Urothelium cell line (cell line): ENCODE measurements at places on chromosomes 12 and 14.

DNA sequence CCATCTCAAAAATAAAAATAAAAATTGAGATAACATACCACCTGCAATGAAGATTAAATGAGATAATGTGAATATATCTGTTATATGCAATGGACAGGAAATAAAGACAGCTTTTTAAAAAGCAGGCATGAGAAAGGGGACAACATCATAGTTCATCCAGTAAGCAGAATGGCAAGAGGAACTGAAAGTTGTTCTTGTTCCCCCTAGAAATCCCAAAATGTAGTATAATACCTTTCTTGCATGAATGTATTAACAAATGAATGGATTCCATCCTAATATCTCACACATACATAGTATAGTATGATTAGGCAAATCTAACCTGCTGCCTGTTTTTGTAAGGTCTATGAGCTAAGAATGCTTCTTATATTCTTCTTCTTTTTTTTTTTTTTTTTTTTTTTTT is 31.4 kb downstream of the FGD6 start:
- DNase-seq, result no peak

DNA sequence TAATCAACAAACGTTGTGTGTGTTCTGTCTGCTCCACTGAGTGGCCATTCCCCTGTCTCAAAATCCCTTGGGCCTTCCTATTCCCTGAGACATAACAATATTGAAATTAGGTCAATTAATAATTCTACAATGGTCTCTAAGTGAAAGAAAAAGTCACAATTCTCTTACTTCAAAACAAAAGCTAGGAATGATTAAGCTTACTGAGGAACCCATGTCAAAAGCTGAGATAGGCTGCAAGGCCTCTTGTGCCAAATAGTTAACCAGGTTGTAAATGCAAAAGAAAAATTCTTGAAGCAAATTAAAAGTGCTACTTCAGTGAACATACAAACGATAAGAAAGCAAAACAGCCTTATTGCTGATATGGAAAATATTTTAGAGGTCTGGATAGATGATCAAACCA is 65.0 kb upstream of the AMIGO2 start:
- DNase-seq, result no peak

GRCh38 chr12:121325922-121326396 is 26.3 kb downstream of the ANAPC5 start:
- DNase-seq, result no peak

DNA sequence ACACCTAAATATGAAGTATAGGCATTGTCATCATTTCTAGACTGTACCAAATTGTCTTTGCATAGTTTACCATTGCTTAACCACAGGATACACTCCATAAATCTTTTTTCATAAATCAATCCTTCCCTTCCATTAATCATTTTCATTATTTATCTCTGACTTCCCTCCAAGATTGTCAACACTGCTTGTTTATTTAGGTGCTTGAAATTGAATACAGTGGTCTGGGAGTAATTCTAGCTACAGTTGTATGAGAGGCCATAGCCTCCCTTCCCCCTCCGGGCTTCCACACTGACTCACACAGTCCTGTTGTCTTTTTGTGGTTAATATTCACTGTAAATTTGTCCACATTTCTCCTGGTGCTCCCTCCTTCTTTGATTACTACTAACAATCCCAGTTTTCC is 114.2 kb upstream of the ARID2 start:
- peak; percentile 57 for DNase-seq

DNA sequence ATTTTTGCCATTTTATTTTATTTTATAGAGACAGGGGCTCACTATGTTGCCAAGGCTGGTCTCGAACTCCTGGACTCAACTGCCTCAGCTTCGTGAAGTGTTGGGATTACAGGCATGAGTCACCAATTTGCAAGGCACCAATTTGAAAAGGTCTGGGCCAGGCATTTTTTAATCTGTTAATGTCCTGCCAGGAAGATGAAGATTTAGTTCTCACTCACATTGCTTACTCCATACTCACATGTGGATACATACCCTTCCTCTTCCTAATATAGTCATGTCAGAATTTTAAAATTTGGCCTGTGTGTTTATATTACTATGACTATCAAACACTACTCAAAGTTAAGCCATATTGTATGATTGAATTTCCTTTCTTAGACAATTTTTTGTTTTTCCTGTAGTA is 15.3 kb upstream of the EML1 start:
- no peak for DNase-seq

DNA sequence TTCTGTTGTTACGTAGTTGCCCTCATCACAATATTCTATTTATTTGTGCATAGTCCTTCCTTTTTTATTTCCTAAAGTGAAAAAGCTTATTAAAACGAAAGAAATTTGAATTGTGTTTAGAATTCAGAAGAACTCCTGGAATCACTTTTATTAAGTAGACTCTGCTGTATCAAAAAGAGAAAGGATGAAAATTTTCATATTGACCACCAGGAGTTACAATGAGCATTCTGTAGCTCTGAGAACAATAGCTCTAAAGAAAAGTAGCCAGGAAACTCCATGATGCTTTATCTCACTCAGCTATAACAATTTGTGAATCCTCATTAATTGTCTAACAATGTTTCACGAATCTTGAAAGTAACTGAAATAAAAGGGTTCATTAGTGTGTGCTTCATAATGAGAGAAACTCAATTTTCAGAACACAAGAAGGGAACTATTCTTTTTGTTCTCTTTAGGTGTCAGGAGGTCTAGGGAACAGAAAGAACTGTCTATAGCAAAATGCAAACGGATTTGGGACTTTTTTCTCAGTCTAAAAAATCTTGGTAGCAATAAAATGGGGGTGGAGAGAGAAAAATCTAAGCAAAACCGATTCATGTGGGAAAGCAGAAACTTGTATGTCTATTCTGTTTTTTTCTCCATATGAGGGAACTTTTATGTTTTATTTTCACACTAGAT is 19.3 kb downstream of the ASCL1 start:
- DNase-seq, result no peak

DNA sequence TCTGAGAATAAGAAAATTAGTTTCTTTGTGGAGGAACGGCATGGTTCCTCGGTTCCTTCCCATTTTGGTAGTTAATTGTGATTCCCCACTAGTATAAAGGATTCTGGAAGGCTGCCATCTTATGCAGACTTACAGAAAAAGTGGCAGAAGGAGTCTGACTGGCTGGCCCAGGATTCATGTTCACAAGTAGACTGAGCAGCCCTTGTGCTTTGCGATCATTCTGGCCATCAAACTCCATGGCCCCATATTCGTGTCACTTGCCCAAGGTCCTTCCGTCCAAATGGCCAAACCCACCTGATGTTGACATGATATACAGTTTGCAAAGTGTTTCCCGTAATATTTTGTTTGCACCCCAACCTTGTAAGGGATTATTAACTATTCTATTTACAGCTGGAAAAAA is 297.2 kb upstream of the AMIGO2 start:
- DNase-seq, result no peak

DNA sequence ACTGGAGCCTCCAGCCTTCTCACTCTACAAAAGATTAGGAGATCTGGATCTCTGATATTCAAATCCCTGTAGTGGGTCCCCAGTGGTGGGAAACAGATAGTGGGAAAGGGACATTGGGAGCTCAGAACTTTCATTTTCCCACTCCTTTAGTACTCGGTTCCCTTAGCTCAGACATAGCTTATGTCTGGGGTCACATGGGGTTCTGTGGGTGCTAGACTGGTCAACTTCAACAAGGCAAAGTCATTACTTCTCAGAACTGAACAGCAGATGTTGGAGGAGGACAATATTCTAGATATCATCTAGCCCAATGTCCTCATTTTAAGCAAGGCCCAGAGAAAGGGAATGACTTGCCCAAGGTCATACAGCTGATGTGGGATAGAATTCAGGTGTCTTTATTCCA is 19.5 kb upstream of the ITGA5 start:
- no peak for DNase-seq

- DNase-seq, result no peak
These were observed 38.4 kb downstream of the AKAP6 start for GRCh38 chr14:32367516-32367915.

DNA sequence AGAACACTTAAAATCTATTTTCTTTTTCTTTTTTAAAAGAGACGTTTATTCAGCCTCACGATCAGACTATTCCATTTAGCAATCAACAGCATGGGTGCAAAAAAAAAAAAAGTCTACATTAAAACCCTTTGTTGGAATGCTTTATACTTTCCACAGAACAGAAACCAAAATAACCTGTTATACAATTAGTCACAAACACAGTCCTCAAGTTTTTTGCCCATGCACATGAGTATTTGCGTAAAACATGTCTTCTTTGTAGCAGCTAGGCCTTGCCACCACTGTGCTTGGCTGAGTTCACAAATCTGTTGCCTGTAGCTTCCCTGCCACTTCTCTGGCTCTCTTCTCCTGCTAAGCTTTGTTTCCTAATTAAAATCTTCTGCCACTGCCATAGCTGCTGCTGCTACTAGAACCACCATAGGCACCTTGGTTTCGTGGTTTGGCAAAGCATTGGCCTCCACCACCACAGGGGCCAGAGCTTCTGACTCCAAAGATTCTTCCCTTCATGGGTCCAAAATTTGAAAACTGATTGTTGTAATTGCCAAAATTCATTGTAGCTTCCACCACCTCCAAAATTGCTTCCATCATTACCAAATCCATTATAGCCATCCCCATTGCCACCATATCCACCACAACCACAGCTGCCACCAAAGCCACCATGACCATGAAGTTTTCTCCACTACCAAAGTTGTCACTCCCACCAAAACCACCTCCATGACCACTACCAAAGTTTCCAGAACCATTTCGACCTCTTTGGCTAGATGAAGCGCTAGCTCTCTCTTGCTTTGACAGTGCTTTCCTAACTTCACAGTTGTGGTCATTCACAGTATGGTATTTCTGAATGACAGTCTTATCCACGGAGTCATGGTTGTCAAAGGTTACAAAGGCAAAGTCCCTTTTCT is 38.1 kb downstream of the KLRG1 start:
- DNase-seq, result no peak

GRCh38 chr12:63045020-63045860 is 105.8 kb downstream of the AVPR1A start:
- peak; percentile 53 for DNase-seq

- peak; percentile 20 for DNase-seq
These were observed 247.0 kb downstream of the PHLDA1 start for GRCh38 chr12:75784591-75784990.

DNA sequence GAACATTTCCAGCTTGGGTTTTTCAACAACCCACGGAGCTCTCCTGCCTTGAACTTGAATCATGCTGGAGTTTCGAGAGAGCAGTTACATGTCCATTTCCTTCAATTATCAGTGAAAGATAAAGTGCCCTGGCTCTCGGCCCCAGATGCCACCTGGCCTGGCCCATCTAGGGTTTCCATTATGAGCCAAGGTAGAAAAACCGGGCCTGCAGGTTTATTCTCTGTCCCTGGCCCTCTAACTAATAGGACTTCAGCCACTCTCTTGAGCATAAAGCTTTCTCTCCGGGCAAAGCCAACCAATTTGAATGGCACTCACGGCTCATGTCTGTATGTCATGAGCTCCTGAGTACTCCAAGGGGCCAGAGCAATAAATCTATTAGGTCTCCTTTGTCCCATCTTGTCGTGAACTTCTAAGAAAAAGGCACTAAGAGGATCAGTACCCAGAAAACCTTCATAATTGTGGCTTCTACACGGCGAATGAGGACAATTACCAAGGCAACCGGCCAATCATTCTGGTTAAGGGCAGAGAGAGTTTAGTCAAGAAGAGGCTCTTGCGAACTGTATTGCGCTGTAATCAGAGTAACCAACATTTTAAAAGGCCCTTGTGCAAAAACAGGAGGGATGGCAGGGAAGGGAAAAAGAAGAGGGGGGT is 392.3 kb downstream of the MED13L start:
- no peak for DNase-seq

GRCh38 chr12:30437044-30437443 is 258.6 kb downstream of the IPO8 start:
- DNase-seq, result no peak

DNA sequence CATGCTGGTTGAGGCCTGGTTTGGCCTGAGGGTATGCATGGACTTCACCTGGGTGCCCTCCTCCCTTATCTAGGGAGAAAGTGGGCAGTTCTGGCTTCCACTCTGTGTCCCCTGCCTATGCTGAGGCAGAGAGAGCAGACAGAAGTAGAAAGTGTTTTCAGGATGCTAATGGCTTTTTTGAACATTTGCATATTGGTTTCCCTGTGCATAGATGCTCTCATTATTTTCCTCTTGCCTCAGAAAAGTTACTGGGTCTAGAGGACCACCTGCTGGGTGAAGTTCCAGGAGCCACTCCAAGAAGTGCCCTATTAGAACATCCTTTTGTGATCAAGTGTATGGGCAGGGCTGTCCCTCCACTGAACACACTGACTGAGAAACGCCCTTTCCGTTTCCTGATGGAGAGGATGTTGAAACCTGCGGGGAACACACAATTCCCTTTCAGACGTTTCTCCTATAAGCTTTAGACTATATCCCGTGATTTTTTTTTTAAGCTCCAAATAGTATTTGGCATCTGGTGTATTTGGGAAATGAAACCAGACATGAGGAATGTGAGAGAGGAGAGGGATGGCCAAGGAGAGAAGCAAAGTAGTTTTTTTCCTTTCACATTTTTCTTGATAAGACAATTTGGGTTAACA is 66.6 kb downstream of the DAAM1 start:
- no peak for DNase-seq

GRCh38 chr14:101808020-101808641 is 46.6 kb downstream of the PPP2R5C start:
- DNase-seq, result no peak

GRCh38 chr14:72270147-72270727 is 338.0 kb downstream of the RGS6 start:
- DNase-seq, result no peak

- no peak for DNase-seq
These were observed 479.8 kb downstream of the BCAT1 start for GRCh38 chr12:24469089-24469488.

DNA sequence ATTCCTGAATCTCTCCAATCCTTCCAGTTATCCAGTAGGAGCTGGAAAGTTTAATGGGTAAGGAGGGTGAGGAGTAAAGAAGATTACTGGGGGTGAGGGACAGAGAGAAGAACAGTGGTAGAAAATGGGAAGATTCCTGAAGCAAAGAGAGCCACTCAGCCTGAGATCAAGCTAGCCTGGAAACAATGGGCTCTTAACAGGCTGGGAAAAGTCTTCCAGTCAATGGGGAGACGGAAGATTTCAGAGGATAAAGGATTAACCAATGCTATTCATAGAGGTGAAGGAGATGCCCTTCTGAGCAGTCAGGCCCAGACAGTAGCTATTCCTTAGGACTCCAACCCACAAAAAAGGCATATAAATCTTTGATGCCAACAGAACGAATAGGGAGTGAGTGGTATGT is 14.8 kb downstream of the GDF11 start:
- DNase-seq, result no peak

GRCh38 chr12:76031081-76031413 is 529 bp downstream of the PHLDA1 start:
- DNase-seq, result peak; percentile 16

GRCh38 chr14:33782923-33783322 is 168.0 kb downstream of the EGLN3 start:
- no peak for DNase-seq

- no peak for DNase-seq
These were observed 104.1 kb downstream of the VEZT start for GRCh38 chr12:95321516-95322246.

DNA sequence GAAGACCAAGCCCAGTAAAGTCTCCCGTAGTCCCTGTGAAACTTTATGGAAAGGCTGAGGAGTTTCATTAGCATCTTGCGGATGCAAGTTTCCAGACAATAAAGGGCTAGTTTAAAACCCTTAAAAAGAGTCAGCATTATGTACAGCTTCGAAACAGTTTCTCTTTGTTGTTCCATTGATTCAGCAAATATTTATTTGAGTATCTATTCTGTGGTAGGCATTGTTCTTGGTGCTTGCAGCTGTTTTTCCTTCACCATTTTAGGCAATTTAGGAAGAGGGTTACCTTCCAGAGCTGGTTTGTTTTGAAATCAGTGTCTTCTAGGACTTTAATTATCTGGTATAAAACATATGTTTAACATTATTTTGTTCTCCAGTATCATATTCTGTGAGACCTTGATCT is 1.5 kb downstream of the SLIRP start:
- no peak for DNase-seq
